ENCODE measurements at places on chromosomes 1 and 21.

DNA sequence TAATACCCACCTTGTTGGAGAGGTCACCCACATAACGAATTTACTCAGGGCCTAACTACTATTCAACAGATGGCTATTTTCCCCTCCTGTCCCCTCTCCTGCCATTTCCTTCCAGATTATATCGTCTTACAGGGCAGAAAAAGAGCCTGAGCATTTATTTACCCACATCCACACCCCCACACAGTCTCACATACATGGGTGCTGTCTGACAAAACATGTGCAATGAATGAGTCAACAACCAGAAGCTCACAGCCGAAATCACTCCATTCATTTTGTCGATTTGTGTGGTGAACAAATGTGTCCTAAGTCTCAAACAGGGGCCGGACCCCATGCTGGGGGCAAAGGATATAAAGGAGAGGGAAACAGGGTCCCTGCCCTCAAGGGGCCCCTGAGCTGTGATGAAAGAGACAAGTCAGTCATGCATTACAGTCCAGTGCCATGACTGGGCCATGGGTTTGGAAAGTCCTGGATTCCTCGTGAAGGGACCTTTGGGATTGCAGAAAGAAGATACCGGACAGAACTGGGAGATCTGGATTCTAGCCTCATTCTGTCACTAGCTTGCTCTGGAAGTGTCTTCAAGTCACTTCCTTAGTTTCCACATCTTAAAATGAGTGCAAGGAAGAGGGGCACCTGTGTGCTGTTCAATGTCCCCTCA, 16.4 kb upstream of the ZNF683 start:
- DNase-seq = no peak

- no peak for DNase-seq
Measured at GRCh38 chr1:183235503-183235902, 49.4 kb downstream of the LAMC2 start.

DNA sequence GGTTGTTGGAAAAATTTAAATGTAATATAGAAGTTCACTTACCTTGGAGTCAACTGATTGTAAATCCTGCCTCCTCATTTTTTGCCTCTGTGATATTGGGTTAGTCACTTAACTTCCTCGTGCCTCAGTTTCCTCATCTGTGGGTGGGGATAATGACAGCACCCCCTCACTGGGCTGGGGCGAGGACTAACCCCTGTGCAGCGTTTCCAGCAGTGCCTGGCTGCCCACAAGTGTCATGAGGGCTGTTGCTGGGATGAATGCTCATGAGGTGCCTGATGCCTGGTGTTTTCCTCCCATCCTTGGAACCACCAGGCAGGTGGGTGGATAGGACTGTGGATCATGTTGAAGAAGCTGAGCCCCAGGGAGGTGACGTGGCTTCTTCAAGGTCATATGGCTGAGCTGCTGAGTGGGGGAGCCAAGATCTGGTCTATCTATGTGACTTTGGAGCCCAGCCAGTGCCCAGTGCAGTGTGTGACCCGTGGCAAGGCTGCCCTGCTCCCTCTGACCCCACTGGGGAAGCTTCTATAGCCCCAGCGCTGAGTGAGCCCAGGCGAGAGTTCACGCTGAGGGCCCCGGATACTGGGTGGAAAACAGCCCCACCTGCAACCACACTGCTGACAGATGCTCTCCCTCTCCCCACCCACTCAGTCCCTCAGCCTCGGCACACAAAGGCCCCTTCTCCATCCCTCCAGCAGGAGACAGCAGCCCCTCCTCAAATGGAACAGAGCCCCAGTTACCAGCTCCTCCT, 446.0 kb downstream of the PTPRU start:
- no peak for DNase-seq

- DNase-seq = no peak
Measured at GRCh38 chr1:224884361-224884801, 45.1 kb upstream of the DNAH14 start.

DNA sequence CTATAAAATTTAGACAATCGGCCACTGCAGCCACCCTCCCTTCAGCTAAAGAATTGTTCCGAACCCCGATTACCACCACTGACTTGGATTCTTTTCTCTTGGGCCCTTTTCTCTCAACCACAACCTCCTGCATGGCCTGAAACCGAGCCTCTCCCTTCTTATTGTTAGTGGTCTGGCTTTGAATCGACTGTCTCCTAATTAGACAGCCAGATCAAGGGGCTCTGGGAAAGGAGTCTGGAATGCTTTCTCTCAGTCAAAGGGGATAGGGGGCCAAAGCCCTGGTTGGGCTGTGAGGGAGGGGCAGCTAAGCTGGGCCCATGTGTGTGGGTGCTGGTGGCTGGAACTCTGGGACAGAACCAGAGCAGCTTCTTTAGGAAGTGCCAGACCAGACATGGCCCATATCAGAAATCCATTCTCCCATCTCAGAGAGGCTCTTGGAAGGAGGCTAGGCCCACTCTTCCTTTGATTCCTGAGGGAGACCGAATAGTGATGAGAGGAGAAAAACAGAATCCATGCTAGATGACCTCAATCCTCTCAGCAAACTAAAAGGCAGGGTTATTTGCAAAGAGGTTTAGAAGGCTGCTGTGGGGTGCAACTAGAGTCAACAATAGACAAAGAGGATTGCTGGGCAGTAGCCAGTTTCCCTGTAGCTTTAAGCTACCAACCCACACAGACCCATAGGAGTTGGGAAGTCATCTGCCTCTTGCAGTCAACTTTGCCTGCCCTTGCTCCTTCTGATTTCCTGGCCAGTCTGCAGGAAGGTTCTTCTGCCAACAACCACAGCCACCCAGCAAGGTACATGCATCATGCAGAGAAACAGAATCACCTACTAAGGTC, 117.6 kb downstream of the AK5 start:
- DNase-seq = peak; percentile 73

- no peak for DNase-seq
Measured at GRCh38 chr21:25507522-25507921, 99.8 kb downstream of the MRPL39 start.

DNA sequence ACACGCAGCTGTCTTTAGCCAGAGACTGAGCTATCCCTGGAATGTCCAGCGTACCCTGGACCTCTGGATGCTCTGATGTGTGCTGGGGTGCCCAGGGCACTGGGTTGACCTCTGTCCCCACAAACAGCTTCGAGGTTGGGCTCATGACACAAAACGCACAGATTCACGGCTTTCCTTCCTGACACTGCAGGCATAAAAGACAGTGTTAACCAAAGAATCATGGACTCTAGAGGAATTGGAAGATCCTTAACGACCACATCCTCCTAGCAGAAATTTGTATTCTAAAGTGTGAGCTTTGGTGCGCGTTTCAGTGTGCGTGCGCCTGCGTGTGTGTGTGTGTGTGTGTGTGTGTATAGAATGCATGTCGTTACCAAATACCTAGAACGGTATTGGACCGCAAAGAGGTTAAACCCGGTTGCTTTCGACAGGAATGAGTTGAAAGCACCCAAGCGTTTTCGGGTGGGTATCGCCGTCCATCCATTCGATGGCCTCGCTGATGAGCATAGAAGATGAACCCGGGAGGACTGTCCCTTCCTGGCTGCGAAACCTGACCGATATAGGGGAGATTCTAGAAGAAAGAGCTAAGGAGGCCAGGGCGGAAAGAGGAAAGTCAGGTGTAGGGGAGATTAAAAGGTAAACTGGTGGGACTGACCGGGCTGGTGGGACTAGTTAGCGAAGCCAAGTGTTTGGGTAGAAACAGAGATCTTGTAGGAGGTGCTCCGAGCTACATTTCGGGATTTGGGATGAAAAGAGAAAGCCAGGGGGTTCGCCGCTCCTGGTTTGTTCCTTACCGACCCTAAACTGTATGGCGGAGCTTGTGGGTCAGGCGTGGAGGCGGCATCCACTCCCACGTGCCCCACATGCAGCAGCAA, 6.8 kb upstream of the LHX9 start:
- DNase-seq = no peak

DNA sequence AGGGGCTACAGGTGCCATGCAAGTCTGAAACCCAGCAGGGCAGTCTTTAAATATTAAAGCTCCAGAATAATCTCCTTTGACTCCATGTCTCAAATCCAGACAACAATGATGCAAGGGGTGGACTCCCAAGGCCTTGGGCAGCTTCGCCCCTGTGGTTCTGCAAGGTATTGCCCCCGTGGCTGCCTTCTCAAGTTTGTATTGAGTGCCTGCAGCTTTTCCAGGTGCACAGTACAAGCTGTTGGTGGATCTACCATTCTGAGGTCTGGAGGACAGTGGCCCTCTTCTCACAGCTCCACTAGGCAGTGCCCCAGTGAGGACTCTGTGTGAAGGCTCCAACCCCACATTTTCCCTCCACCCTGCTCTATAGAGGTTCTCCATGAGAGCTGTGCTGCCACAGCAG, 3.7 kb upstream of the MROH9 start:
- no peak for DNase-seq

- no peak for DNase-seq
Measured at GRCh38 chr1:100606438-100606837, 68.5 kb downstream of the GPR88 start.

DNA sequence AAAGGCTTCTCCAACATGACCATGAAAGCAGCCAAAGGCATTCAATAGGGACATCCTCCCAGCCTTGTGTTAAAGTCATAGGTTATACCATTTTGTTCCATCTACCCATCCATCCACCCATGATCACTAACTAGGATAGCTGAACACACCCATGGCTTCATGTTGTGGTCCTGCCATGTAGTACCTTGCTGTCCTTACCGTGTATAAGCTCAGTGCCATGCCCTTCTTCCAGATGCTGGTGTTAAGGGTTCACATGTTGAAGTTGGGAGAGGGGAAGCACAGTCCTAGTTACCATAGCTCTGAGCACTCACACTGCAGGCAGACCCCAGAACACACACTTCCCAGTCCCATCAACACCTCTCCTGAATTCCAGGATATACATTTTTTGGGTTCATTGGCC, 51.5 kb downstream of the ATP5PO start:
- DNase-seq = no peak
